SIG-M5 (cell line): ENCODE measurements at places on chromosomes 16 and 17.
A peak's percentile ranks its signal among the peaks of the same experiment; 100 is the strongest.

GRCh38 chr16:58661199-58661830 is 23.3 kb downstream of the SLC38A7 start:
- peak; percentile 20 for DNase-seq

GRCh38 chr17:76147211-76148014 is 6.4 kb upstream of the FOXJ1 start:
- no peak for DNase-seq

GRCh38 chr17:78176548-78177025 is 8.2 kb downstream of the SYNGR2 start:
- DNase-seq: no peak

DNA sequence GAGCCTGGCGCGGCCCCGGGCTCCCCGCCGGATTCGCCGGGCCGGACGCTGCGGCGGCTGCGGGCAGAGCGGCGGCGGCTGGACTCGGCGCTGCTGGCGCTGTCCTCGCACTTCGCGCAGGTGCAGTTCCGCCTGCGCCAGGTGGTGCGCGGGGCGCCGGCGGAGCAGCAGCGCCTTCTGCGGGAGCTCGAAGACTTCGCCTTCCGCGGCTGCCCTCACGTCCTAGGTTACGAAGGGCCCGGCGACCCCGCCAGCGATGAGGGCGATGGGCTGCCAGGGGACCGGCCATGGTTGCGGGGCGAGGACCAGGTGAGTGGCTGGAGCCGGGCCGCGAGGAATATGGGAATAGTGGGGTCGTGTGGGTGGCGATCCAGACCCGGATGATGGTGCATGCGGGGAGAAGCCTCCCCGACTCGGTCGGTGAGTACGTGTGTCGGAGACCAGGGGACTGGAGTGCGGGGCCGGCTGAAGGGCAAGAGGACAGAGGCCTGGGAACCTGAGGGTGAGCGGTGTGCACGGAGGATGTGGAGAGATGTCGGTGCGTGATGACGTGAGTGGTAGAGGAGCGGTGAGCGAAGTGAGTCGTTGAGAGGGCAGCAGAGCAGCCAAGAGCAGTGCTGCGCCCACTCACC is 517 bp downstream of the RUNDC1 start:
- DNase-seq: peak; percentile 13

DNA sequence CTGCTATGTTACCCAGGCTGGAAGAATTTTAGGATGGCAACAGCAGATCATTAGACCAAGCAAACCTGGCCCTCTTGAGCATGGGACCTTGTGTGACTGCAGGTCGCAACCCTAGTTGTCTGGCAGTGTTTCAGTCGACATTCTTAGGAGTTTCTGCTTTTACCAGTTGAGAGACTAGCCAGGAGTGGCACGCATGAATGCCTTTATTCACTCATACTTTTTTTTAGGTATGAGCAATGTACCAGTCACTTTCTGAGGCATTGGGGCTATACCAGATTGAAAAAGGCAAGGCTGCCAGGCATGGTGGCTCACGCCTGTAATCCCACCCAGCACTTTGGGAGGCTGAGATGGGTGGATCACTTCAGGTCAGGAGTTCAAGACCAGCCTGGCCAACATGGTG is 28.2 kb upstream of the HAS3 start:
- no peak for DNase-seq

GRCh38 chr17:50469208-50469605 is 527 bp upstream of the CHAD start:
- DNase-seq: no peak

DNA sequence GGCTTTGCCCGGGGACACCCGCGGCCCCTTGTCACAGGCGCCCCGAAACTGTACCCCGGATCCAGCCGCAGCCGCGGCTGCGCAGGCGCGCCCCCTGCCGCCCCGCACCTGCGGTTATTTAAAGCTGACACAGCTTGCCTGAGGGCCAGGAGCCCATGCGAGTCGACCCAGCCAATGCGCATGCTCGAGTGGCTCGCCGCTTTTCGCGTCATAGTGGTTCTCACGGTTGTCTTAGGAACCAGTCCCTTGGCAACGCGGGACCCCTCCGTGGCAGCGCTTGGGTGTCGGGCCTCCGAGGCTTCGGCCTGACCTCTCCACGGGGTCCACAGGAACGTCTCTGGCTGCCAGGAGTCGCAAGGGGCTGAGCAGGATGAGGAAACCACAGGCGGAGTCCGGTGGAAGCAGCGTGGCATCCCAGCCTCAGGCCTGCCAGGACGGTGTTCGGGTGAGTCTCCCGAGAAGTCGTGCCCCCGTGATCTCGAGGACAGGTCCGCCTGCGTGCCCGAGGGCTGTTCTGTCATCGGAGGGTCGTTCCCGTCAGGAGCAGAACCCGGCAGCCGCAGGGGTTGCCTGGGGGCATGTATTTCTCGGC is 716.9 kb downstream of the KCNJ18 start:
- no peak for DNase-seq

- no peak for DNase-seq
Measured at GRCh38 chr16:48347191-48347865, 37.9 kb downstream of the SIAH1 start.

- no peak for DNase-seq
Measured at GRCh38 chr16:57406881-57407280, 2.3 kb downstream of the CCL17 start.

- DNase-seq: no peak
Measured at GRCh38 chr17:62057696-62058095, 7.4 kb downstream of the MED13 start.
